ENCODE measurements at places on chromosomes 11 and 22.

GRCh38 chr11:8426076-8426475 is 162.4 kb upstream of the LMO1 start:
- no peak for DNase-seq

DNA sequence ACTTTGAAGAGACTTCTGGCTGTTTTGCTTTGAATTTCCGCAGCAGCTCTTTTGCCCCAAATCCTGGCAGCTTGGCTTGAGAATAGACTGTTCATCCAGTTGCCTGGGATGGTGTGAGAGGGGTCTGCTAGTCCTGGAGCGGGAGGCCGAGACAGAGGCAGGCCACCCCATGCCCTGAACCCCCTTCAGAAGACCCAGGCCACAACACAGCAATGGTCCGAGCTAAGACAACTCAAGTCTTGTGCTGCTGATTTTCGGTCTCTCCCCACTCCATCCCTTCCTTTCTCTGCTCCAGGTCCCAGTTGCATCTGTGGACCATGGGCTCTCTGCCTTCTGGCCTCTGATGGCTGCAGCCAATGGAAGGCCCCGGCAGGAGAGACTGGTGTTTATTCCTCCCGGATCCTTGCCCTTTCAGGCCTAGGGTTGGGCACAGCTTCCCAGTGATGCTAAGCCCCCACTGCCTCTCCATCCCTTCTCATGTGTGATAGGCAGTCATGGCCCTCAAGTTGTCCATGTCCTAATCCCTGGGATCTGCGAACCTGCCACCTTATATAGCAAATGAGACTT is 31.9 kb upstream of the TP53I11 start:
- DNase-seq: no peak

DNA sequence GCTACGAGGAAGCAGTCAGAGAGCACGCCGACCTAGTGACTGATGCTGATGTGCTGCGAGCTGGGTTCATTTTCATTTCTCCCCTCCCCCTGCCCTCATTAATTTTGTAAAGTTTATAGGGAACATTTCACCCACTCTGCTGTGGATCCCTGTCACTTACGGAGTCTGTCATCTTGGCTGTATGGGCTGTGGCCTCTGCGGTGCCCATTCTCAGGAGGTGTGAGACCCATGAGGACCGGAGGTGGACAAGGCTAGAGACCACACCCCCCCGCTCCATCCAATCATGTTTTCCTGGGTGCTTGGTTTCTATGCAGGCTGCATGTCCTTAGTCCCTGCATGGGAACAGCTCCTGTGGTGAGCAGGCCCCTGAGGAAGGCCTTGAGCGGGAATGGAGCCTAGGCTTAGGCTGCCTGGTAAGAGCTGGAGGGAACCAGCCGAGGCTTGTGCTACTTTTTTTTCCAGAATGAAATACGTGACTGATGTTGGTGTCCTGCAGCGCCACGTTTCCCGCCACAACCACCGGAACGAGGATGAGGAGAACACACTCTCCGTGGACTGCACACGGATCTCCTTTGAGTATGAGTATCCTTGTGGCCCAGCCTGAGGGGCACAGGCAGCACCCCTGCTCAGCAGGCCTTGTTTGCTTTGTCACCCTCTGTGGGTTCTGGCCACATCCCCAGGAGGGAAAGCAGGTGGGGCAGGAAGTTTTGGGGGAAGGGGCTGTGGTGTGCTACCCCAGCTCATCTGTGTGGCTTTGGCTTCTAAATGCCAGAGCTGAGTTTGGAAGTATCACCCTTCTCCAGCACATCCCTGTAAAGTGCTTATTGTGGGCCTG is 19.1 kb downstream of the CLDN5 start:
- DNase-seq: no peak

- no peak for DNase-seq
Measured at GRCh38 chr11:35276396-35277145, 137.6 kb downstream of the CD44 start.
